NCI-H1048 (cell line): ENCODE measurements at places on chromosomes 6 and 20.

GRCh38 chr6:137190583-137191094, 17.2 kb upstream of the IL22RA2 start:
- no peak for DNase-seq

DNA sequence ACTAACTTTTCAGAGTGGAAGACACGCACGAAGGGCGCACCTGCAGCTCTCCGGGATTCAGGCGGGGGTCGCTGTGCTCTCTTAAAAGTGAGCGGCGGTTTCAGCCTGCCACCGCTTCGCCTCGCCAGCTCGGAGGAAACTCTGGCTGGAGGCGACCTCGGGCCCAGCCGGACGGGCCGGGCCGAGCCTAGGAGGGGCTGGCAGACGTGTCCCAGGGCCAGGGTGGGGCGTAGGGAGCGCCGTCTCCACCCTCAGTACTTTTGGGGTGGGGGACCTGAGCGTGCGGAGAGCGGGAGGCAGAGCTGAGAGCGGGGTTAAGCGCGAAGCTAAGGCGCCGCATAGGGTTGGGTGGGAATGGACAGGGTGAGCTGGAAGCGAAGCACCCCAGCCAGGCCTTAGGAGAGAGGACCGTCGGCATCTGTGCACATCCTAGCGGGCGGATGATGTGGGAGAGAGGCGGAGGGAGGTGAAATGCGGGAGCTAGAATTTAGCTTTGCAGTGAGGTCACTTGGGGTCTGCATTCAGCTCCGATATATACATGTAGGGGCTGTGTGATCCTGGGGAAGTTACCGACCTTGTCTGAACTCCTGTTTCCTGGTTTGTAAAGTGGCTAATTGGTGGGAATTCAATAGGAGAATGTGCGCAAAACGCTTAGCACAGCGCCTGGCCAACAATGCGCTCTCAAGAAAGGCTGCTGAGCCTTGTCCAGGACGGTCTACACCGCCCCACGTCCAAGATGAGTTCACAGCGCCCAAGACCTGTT, 6.5 kb upstream of the TFAP2A start:
- no peak for DNase-seq

- no peak for DNase-seq
These were observed 567.4 kb downstream of the COL12A1 start for GRCh38 chr6:74638412-74638811.

DNA sequence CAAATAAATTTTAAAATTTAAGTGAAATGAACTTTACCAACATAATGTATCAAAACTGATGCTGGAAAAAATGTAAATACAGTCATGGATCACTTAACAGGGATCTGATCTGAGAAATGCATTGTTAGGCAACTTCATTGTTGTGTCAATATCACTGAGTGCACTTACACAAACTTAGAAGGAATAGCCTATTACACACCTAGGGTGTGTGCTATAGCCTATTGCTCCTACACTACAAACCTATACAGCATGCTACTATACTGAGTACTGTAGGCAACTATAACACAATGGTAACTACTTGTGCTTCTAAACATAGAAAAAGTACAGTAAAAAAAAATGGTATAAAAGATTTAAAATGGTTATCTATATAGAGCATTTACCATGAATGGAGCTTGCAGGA, 104.5 kb downstream of the DCDC2 start:
- no peak for DNase-seq

DNA sequence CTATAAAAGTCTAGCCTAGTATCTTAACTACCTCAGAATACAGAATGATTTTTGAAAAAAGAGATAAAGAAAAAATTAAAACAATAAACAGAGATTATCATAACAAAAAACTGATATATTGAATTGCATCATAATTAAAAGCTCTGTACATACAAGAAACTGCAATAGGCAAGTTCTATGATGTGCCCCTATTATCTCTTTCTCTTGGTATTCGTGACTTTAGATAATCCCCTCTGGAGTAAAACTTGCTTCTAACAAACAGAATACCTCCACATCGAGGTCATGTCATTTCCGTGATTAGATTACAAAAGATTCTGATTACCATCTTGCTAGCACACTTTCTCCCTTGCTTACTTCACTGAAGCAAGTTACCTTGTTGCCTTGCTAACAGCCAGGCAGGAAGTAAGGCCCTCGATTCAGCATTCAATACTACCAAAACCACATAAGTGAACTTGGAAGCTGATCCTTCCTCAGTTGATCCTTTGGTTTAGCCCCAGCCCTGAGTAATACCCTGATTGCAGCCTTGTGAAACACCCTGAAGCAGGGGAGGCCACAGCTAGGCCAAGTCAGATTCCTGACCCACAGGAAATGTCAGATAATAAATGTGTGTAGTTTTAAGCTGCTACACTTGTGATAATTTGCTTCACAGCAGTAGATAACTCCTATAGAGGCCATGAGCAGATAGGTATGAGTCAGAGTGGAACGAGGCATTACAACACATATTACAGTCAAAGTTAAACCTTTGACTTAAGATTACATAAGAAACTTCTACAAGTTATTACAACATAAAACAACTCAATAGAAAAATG, 53.7 kb upstream of the TMX4 start:
- no peak for DNase-seq

DNA sequence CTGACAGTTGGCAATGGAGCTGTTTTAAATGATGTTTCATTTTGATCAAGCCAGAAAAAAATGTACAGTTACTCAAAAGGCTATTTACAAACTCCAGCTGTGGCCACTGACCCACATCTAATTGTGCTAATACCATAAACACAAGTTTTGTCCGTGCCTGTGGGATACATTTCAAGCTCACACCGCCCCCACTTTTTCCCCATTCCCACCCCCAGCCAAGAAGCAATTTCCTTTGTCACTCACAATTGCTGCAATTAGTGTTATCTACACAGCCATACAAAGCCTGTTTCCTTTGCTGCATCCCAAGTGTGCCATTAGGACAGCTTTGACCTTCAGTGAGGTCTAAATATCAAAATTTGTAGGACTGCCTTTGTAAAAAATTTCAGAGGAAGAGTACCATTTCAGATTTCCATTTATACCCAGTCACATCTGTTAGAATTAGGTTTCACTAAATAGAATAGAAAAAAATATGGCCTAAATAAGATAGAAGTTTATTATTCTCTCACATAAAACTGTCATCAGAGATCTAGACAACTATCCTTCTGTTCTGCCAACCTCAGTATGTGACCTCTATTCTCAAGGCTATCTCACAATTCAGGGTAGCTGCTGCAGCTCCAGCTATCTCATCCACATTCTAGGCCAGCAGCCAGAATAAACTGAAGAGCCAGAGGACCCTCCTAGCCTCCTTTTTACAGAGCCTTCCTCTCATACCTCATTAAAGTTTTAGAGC, 202.6 kb downstream of the NFATC2 start:
- no peak for DNase-seq

GRCh38 chr6:5471637-5472398, 210.5 kb downstream of the FARS2 start:
- DNase-seq, result no peak

DNA sequence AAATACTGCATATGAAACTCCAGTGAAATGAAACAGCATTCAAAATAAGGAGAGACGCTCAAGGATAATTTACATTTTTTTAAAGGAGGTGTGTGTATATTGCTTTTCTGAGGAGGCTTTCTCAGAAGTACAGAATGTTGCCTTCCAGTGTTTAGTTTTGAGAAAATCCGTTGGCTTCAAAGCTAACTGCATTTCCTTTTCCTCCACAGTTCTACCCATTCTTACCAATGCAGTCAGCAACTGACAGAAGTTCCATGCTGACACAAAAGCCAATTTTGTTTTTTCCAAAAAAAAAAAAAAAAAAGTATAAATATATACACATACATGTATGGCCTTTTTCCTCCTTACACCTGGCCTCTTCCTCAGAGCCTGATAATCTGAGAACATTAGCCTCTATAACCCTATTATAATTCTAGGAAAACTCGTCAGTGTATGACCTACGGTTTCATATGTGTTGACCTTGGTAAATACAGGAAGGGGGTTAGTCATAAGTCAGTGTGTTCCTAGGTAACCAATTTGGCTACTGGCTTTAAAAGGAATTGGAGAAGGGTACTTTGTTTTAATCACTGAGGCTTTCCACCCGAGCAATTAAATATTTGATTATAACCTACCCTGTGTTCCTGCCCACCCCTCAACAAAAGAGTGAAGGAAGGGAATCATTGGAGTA, 24.2 kb downstream of the MGME1 start:
- no peak for DNase-seq

DNA sequence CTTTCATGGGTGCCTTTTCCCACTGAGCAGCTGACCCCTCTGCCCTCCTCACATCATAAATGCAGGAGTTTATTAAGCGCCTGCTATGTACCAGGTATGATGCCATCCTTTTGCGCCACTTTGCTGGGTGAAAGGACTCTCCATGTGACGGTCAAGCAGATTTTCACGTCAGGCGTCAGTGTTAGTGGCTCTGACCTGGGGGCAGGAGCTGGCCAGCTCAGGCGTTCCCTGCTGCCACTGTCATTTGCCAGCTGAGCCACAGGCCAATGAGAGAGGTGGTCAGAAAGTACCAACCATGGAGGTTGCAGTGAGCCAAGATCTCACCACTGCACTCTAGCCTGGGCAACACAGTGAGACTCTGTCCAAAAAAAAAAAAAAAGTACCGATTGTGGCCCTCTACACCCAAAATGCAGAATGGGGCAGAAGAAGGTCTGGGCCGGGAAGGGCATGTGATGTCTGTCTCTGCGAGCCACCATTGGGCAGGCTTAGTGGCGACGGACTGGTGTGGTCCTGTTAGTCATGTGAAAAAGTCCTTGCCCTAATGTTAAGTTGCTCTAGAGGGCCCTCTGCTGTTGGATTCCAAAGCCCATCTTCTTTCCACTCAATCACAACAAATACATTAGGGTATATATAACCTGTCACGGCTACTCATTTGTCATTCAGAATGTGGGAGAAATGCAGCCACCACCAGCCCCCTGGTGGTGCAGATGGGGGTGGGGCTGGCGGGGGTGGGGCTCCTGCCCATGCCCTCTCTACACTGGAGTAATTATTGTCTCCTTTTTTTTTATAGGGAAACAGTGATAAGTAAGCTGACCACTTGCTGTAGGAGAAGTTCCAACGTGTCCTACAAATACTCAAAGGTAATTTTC, 18.4 kb upstream of the SLC22A1 start:
- no peak for DNase-seq

DNA sequence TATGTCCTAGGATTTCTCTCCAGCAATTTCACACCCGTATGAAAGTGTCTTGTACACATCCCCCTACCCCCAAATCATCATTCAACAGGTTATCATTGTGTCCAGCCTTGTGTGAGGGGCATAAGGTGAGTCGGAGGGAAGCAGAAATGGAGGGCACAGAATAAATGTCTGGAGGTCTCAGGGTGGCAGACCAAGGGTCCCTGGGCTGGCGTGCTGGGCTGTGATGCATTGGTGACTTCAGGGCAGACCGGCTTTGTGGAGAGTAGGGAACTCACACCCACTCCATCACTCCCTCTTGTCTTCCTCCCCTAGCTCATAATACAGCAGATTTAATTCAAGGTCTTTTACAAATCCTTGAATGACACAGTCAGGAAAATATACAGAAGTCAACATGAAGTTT, 191.7 kb upstream of the PMEPA1 start:
- no peak for DNase-seq

- DNase-seq, result no peak
These were observed 123.0 kb downstream of the PREX1 start for GRCh38 chr20:48704761-48705160.

DNA sequence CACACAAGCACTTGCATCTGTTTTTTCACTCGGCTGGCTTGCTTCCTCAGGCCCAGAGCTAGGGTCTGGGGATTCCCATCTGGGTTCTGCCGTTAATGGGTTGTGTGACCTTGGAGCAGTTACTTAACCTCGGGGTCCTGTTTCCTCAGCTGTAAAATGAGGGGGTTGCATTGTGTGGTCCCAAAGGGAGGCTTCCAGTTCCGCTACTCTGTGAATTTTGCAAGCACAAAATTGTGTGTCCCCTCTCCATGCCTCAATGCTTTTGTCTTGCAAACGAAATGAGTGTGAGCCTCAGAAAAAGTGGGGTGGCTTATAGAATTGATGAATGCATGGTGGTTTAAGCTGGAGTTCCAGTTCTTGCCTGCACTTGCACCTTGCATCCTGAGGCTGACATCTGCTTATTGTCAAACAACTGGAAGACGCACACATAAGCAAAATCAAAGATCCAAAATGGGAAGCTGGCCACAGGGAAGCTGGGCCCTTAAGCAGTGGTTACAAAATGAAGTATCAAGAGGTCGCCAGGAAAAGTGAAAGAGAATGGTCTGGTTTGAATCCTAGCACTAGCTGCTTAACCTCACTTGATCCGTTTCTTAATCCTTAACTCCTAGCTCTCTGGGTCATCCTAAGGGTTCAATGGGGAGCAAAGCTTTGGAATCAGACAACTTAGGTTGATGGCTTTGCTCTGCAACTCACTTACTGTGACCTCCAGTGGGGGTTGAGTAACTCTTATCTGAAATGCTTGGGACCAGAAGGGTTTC, 490.6 kb downstream of the DHX35 start:
- DNase-seq, result no peak

GRCh38 chr6:37236921-37237320, 20.7 kb upstream of the TBC1D22B start:
- no peak for DNase-seq

DNA sequence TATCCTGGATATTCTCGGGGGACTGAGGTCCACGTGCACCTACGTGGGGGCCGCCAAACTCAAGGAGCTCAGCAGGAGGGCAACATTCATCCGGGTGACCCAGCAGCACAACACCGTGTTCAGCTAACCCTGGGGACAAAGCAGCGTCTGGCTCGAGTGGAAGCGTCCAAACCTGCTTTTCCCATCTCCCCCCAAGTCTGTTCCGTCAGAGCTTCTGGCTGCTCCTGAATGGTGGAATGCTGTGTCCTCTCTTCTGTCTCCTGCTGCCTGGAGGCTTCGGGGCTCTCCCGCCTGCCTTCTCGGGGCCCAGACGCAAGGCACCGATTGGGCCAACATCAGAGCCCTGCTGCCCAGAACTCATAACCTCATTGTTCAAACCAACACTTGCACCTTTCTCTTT, 56.7 kb downstream of the GMPR start:
- no peak for DNase-seq

GRCh38 chr6:50007819-50008218, 14.0 kb downstream of the DEFB110 start:
- no peak for DNase-seq

DNA sequence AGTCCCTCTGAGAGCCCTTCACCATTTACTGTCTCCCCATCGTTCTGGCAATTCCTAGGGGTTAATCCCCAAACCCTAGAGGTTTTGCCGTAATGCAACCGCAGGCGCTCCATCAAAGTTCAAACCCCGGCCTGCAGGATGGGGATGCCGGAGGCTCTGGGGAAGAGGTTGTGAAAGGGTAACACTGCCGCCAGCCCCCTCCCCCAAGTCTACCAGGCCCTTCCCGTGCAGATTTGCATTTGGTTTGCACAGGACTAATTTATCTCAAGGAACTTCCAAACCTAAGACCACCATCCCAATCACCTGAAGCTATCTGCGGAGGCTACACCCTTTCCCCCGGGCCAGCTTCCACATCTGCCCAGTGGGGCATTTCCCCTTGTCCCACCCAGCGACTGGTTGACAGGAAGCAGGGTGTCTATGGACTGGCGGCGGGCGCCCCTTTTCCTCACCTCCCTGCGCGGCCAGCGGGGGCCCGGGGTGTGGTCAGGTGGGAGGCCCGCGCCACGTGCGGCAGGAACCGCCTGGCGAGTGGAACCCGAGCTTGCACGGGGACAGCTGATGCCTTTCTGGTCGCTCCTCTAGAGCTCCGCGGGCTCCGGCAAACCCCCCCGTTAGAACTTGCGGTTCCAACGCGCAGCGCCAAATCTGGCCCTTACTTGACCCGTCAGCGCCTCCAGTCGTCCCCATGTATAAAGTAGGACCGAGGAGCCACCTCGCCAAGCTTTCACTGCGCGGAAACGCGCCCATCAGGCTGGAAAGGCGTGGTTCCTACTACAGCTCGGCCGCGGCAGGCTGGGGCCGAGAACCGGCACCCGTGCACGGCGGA, 9.4 kb upstream of the SLC4A11 start:
- DNase-seq, result no peak

- DNase-seq, result no peak
These were observed 99.0 kb downstream of the CLIC5 start for GRCh38 chr6:45916692-45917091.
